ENCODE measurements at places on chromosomes 1 and 21.
A peak's percentile ranks its signal among the peaks of the same experiment; 100 is the strongest.

- DNase-seq: peak; percentile 27
These were observed 2132.1 kb downstream of the NCAM2 start for GRCh38 chr21:23130308-23130707.

DNA sequence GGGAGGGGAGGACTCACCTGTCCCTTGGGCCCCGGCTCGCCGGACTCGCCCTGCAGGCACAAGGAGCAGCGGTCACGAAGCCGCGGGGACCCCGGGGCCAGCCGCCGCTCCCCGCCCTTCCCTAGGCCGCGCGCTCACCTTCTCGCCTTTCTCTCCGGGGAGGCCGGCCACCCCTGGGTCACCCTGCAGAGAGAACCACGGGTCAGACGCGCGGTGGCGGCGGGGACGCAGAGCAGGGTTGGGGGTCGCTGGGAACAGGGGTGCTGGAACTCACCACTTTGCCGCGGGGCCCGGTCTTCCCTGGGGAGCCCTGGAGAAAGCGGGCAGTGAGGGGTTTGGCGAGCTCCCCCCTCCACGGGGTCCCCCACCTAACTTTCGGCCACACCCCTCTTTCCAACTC lies 13.3 kb downstream of the COL9A2 start:
- DNase-seq: no peak

GRCh38 chr1:83583351-83584014 lies 415.4 kb downstream of the TTLL7 start:
- no peak for DNase-seq

GRCh38 chr1:44584167-44584566 lies 90.1 kb downstream of the TMEM53 start:
- no peak for DNase-seq

GRCh38 chr1:48200166-48200900 lies 22.2 kb upstream of the SLC5A9 start:
- no peak for DNase-seq

DNA sequence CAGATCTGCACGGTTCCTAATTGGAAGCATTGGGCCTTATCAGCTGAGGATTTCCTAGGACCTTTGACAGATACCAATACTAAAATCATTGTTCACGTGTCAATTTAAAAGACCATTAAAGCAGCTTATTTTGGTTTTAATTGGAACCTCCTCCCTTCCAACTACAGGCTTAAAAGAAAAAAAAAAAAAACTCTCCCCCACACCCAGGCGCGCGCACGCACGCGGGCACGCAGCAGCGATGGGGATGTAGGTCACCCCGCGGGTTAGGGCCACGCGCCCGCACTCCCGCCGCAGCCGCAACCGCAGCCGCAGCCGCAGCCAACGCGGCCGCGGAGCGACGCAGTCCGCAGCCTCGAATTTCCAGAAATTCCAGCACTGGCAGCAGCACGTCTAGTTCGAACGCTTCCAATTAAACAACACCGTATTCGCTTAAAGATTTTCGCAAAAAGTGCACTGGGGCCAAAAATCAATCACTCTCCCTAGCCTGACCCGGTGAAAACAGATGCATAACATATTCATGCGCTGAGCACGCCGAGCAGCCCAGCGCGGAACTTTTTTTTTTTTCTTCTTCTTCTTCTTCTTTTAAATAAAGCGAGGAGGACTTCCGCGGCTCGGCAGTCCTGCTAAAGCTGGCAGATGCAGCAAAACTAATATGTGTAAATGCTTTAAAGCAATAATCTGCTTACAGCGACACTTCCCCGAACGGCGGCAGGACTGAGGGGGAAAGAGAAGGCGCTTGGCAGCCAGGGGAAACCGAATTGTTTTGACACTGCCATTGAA lies 13.3 kb upstream of the BARHL2 start:
- no peak for DNase-seq

GRCh38 chr21:41367301-41367944 lies 5.6 kb downstream of the MX2 start:
- no peak for DNase-seq
